ENCODE measurements at places on chromosomes 4 and X.

DNA sequence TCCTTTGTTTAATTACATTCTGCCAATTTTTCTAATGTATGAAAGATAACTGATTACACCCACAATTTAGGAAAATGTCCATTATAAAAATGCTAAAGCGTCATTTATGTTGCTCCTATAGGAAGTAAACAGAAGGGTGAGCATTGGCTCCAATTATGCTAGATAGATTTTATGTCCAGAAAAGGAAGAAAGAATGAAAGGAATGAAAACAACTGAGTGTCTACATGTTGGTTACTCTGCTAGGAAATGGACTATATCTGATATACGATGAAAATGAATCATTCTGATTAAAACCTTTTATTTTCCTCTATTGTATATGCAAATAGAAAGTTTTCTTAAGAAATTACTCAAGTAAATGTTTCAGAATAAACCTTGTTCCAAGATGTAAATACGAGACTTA lies 1.6 kb downstream of the ENAM start:
- DNase-seq = no peak

DNA sequence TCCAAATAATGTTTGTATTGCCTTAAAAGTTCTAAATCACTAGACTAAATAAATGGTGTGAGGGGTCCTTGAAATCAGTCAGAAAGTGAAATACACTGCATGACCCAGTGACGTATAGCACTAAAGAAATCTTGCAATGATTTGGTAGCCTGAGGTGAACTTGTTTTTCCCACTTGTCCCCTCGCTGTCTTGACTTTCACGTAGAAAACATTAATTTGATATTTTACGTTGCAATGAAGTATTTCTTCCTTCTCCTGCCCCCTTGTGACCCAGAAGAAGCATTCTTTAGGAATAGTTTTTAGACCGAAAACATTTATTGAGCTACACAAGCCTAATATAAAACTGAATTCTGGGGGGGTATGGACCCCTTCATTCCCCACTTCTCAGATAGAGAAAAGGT lies 3.7 kb downstream of the KLB start:
- DNase-seq = no peak

DNA sequence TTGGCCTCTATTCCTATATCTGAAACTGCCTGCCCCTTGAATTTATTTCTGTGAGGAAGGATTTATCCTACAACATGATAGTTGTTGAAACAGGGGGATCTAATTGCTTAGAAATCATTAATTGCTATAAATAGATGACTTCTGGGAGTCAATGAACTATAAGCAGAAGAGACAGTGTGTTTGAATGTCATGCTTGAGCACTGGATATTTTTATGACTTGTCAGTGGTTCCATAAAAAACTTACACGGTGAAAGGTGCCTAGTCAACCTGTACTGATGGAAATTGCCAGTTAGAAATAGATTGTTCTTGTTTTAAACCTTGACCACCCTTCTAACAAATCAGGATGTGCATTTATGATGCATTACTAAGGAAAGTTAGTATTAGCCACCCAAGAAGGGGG lies 306.9 kb upstream of the PPARGC1A start:
- DNase-seq = no peak

DNA sequence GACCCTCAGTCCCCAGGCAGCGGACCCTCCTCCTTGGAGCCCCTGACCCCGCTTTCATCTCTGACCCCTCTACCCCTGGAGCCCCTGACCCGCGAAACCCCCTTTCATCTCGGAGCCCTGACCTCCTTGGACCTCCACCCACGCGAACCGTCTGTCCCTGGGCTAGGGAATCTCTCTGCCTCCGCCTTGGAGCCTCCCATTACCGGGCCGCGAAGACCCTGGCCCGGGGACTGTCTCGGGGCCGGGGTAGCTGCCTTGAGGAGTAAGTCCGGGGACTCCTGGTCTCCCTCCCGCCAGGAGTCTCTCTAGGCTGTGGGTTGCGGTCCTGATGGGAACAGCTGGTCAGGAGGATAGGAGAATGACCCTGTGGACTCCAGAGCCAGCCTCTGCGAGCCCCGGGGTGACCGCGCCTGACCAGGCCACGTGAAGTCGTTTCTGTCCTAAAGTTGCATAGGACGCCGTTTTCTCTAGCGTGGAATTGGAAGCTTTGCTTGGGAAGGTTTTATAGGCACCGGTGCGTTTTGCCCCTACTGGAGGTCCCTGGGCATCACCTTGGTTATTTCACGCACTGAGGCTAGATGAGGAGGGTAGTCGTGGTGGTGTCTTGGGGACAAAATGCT lies 824 bp downstream of the TBC1D14 start:
- no peak for DNase-seq

- no peak for DNase-seq
Observed at GRCh38 chr4:186225848-186226247, 1.5 kb upstream of the KLKB1 start.

GRCh38 chrX:139532834-139533233 lies 2.3 kb downstream of the F9 start:
- no peak for DNase-seq

DNA sequence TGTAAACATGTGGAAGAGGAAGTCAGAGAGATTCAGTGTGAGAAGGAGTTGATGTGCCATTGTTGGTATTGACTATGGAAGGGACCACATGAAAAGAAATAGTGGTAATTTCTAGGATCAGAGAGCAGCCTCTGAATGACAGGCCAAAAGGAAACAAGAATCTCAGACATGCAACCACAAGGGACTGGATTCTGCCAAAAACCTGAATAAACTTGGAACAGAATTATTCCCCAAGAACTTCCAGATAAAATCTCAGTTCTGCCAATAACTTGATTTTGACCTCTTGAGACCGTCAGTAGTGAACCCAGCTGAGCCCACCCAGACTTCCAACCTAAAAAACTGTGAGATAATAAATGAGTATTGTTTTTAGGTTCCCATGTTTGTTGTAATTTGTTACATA lies 653.6 kb upstream of the NR3C2 start:
- DNase-seq = no peak

DNA sequence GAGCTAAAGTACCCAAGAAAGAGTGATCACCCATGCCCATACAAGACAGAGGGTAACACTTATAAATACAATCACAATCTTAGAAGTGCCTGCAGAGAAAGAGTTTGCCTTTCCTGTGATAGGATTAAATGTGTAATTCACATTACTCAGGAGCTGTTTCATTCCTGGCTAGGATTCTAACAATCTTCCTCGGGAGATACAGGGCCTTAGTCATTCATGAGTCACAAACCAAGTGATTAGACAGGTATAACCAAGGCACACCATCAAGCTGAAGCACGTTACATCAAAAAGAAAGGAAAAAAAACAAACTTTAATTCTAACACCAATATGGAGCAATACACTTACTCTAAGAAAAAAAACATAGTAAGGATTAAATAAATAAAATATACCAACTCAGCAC lies 14.9 kb downstream of the ABCG2 start:
- no peak for DNase-seq

- no peak for DNase-seq
Observed at GRCh38 chr4:83276299-83277040, 8.1 kb downstream of the COQ2 start.

- no peak for DNase-seq
Observed at GRCh38 chrX:30635630-30636029, 17.6 kb upstream of the GK start.

DNA sequence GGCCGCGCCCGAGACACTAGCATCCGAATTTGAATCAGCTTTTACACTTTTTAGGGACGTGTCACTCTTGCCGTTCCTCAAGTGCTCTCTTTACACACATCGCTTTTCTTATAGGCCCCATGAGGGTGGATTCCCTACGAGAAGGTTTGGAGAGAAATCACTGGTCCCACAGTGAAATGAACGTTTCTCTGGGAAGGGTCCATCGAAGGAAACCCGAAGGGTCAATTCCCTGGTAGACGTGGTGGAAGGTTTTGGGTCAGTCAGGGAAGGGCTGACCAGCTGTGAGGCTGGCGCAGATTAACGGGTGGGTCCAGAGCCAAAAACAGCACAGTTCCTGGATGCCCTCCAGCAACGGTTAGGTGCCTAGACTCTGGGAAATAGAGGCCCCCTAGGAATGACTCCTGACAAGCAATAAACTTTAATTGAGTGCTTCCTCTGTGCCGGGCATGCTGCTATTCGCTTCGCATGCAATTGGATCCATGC lies 35.9 kb downstream of the ETDC start:
- DNase-seq = peak; percentile 17

DNA sequence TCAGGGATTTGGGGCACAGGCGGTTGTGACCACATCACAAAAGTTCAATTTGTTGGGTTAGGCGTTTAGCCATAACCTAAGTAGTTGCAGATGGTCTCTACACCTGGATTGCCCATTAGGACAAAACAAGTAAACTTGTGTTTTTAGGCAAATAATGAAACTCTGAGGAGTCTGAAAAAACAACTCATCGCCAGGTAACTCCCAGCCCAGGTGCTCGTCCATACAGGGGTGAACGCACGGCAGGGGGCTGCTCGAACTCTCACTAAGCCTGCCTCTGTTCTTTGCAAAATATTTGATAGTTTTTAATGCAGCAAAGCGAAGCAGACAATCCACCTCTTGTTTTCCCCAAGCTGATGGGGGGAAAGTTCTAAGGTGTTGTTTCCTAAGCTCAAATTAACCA lies 559 bp upstream of the RHOH start:
- DNase-seq = no peak

DNA sequence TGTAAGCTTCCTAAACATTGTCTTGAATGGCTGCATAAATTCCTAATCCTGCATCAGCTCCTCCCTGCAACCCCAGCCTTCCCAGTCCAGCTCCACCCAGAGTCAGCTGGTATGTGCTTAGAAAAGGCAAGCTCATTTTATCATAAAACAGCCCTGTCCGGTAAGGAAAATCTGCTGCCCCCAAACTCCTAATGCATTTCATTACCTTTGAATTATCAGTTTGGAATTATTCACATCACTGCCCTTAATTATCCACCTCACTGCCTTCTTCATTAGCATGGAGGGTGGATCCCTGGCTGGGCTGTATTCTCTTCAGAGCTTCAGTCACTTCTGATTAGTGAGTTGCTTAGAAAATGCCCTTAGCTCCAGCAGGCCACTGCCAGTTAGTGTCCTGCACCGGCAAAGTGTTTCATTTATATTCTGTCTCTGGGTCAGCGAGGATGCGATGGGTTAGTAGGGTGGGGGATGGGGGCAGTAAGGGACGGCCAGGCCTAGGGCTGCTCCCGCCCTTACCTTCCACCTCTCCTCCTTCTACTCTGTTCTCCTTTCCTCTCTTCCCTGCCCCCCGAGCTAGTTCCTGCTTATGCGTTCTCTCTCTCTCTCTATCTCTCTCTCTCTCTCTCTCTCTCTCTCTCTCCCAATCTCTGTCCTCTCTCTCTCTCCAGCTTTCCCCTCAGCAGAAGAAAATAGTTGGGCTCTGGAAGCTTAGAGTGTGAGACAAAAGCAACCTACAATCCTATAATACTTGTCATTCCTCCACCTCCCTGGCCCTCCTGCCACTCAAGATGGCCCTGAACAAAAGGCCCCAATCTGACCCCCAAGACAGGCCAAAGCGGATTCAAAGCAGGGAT lies 174.8 kb upstream of the KLF3 start:
- DNase-seq = no peak

DNA sequence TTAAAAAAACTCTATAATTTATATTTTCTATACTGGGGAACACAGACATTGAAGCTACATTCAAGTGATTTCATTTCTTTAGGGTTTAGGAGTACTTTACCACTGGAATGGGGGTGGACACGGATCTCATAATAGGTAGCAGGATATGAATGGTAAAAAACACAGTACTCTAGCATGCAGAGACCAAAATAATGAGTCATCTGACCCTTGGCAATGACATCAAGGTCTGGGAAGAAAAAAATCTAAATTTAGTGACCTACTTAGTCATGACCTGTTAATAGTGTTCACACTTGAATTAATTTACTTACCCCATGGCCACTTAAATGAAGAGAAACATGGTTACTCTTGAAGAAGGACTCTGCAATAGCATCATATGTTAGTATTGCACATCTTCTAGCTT lies 187.9 kb downstream of the EPHA5 start:
- no peak for DNase-seq

- no peak for DNase-seq
Observed at GRCh38 chr4:107862658-107863057, 37.9 kb downstream of the SGMS2 start.

DNA sequence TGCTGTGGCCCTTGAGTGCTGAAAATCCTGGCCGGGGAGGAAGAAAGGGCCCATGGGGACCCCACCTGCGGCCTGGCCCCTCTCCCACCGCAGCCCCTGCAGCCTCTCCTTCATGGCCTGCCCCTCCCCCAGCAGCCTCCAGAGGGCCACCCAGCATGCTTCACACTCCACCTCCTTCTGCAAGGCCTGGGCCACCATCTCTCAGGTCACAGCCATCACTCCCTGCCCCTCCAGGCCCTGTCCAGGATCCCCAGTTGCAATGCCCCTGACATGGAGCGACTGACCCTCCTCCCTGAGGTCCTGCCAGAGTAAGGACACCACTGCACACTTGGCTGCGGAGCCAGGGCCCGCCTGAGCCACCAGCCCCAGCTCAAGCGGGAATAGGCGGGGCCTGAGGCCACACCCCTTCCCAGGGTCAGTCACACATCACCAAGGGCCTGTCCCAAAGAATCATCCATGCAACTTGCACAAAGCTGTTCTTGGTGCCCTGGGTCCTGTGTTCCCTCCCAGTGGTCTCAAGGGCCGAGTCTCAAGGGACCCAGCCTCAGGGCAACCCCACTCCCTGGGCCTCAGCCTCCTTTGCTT lies 32.9 kb downstream of the CCNQ start:
- DNase-seq = no peak

GRCh38 chrX:109710181-109710580 lies 22.9 kb downstream of the ACSL4 start:
- no peak for DNase-seq

GRCh38 chrX:142503967-142504643 lies 299.0 kb upstream of the MAGEC2 start:
- DNase-seq = no peak

GRCh38 chrX:7314425-7314824 lies 166.5 kb upstream of the PUDP start:
- DNase-seq = no peak

DNA sequence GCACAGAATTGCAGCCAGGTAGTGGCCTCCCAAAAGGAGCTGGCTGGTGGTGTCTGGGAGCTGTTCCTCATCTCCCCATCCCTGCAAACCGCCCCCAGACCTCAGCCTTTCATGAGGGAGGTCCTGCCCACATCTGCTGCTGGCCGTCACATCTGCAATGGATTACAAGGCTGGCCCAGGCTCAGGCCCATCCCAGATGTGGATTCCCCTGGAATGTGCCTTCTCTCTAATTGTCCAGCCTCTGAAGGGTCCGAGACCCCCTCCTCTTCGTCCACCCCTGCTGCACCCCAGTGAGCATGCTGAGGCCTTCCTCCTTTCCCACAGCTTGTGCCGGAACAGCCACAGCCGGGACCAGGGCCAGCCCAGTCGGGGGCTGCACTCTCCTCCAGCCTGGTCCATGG lies 115.0 kb upstream of the NALF2 start:
- DNase-seq = no peak

Data from right renal cortex interstitium (tissue), 3 donors.